ENCODE measurements at places on chromosomes 1 and 21.

DNA sequence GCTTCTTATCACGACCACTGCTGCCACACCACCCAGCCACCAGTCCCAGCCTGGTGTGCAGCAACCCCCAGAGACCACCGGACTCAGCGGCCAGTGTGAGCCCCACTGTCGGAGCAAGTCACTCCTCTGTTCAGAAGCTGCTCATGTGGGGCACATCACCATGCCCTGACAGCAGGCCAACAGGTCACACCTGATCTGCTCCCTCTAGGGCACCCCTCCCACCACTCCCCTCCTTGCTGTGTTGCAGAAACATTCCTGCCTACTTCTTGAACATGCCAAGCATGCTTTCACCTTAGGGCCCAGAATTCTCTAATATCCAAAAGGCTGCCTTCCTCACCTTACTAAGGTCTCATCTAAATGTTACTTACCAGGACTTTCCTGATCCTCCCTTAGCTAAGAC, 146.5 kb downstream of the SLC45A1 start:
- no peak for DNase-seq

GRCh38 chr1:176102768-176103350, 104.2 kb downstream of the COP1 start:
- DNase-seq: no peak

DNA sequence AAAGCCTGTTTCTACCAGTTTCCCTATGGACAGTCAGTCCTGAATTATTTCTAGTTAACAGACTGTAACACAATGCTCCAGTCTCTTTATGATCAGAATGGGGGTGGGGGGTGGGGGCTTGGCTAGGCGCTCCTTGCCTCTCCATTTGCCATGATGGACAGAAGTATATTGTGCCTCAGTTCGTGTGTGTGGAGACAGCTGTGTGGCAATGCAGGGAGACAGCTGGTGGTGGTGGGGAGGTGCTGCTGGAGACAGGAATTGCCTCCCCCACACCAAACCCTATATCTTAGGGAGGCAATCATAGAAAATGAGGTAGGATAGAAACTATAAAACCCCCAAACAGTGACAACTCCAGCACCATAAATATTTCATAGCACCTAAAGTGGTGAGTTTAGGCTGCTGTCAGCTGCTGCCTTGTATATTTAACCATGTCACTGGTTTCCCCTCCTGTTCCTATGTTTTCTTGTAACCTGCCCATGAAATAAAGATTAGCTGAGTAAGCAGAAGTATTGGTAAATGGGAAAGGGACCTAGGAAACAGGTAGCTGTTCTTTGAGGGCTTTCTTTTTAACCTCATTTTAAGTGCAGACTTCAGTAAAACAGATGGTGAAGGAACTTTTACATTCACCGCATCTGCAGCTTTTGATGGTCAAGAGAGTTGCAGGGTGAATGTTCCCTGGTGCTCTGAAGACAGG, 3.4 kb downstream of the PLXNA2 start:
- DNase-seq: no peak

DNA sequence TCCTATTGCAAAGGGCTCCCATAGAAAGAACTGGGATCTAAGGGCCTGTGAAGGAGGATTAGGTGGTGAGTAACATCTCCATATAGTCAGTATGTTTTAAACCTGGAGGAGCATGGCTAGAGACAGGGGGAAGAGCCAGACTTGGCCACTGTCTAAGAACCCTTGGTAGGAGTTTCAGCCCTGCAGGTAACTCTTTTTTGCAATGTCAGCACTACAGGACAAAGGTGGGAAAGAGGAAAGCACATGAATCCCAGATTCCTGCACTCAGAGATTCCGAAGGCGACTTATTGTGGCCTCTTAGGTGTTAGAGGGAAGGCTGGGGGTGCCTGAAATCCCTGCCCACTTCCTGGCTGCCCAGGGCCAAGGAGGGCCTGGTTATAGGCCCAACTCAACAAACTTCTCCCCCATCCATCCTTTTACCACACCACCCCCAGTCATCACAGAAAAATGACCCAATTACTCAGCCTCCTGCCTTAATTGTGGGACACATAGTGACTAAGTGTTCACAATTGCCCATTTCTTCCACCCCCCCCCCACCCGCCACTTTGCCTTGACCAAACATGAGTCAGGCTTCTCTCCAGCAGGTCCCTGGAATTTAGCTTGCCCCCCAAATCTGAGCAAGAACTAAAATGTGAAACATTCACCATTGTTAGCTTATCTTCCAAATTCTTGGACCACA, 1.9 kb upstream of the NTNG1 start:
- DNase-seq: no peak

DNA sequence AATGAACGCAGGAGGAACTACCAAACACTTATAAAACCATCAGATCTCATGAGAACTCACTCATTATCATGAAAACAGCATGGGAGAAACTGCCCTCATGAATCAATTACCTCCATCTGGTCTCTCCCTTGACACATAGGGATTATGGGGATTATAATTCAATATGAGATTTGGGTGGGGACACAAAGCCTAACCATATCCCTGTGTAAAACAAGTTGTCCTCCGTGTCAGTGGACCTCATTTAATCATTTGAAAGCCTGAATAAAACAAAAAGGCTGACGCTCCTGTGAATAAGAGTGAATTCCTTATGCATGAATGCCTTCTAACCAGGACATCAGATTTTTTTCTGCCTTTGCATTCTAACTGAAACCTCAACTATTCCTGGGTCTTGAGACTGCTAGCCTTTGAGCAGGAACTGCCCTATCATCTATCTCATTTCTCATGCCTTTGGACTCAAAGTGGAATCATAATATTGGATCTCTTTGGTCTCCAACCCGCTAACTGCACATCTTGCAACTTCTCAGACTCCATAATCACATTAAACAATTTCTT, 648.8 kb downstream of the ADGRL2 start:
- no peak for DNase-seq

DNA sequence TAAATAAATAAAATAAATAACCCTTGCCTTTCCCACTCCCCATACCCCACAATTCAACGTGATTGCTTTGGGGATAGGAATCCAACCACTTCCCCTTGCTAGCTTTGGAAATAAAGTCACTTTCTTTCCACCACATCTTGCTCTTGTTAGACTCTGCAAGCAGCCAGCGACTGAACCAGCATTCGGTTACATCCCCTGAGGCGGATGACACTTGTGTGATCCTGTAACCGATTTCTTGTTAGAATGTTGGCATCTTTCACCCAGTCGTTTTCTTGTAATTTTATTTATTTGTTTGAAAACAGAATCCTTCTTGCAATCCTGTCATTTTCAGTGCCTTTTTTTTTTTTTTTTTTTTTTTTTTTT, 1.6 kb upstream of the IFNGR2 start:
- no peak for DNase-seq

DNA sequence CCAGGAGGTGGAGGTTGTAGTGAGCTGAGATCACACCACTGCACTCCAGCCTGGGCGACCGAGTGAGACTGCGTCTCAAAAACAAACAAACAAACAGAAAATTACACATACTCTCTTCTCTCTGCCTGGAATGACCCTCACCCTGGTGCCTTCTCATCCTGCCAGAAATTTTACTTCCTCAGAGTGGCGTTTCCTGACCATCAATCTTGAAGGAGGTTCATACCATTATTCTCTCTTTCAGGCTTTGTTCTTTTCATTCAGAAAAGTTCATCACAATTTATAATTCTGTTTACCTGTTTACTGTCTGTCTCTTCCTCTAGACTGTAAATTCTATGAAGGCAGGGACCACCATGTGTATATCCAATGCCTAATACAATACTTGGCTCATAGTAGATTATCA, 79.3 kb downstream of the RPS6KA1 start:
- no peak for DNase-seq

DNA sequence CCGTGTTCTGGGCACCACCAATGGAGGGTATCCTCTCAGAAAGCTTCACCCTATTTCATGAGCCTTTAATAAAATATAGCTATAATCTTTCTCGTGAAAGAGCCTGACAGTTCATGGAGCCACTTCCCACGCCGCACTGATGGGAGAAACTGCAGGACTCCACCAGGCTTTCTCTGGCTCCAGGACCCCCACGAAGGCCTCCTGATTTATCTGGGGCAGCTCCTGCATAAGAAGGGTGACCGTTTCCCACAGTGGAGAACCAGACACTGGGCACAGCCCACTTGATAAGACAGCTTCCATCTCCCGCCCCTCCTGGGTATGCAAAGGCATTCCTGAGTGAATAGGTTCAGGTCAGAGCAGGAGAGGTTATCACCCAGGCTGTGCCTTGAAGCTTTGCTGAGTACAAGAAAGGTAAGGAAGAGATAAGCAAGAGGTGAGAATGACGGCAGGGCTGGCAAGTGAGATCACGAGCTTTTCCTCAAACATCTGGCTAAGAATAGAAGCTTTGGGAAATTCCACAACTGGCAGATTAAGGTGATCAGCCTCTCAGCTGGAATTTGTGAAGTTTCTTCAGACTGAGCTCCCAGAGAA, 499.8 kb downstream of the KIF26B start:
- no peak for DNase-seq

DNA sequence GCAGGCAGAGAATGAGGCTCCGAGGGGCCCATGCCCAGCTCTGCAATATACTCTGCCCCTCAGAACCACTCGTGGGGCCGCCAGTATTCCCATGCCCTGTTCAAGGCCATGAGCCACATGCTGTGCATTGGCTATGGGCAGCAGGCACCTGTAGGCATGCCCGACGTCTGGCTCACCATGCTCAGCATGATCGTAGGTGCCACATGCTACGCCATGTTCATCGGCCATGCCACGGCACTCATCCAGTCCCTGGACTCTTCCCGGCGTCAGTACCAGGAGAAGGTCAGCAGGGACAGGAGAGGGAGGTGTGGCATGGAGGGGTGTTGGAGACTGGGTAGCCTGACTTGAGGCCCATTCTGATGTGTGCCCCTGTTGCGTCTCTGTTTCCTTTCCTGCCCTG, 7.2 kb downstream of the HCN3 start:
- no peak for DNase-seq

DNA sequence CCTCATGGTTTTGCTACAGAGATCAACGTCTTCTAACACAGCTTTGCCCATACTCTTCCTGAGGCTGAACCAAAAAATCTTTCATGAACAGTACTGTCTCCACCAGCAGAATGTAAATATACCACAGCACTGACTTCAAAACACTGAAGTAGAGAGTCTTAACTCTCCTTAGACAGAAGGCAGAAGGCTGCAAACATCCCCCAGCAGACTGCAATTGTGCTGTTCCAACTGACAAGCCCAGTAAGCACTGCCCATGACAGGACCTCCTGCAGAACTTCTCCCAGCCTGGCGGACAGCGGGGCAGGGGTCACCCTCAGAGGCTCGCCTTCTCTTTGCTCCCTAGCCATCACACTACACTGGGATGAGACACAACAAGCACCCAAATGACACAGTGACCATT, 218.7 kb downstream of the RERE start:
- no peak for DNase-seq

GRCh38 chr1:112298558-112298957, 97.5 kb upstream of the CTTNBP2NL start:
- DNase-seq: no peak

DNA sequence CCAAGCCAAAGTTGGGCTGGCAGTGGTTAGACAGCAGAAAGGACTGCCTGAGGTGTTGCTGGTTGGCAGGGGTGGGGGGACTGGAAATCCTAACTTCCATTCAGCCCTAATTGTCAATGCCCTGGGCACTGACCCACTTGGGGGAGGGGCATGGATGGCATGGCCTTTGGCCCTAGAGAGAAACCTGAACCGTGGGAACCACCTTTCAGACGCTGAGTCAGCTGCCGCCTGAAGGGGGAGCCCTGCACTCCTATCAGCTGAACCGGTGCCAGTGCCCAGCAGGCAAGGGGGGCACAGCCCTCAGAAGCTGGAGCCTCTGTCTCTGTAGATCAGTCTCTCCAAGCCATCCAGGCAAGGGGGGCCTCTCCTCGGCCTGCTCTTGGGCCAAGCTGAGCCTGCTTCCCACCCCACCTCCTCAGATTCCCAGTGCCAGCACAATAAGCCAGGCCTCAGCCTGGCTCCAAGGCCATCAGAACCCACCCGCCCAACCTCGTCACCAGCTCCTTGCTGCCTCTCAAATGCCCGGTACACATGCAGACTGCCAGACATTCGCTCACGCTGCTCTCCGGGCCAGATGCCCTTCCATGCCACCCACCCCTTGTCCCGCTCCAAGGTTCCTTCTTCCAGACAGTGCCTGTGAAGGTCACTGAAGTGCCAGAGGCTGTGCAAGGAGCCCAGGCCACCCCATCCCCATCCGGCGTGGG, 11.6 kb downstream of the TINAGL1 start:
- no peak for DNase-seq

DNA sequence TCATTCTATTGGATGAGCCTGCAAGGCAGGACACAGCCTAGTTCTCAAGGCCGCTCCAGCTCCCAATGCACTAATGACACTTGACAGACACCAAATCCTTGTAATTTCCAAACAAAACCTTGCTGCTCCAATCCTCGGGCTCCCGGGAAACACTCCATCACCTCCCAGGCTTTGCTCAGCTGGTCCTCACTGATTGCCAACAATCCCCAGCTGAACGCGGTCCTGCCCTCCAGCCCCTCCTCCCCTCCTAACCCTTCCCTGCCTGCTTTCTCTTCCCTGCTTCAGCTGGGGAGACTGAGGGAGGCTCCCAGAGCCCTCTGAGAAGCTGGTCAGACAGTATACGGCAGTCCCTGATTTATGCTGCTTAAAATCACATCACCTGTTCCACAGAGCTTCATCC, 114.4 kb upstream of the TNR start:
- DNase-seq: peak; percentile 64

DNA sequence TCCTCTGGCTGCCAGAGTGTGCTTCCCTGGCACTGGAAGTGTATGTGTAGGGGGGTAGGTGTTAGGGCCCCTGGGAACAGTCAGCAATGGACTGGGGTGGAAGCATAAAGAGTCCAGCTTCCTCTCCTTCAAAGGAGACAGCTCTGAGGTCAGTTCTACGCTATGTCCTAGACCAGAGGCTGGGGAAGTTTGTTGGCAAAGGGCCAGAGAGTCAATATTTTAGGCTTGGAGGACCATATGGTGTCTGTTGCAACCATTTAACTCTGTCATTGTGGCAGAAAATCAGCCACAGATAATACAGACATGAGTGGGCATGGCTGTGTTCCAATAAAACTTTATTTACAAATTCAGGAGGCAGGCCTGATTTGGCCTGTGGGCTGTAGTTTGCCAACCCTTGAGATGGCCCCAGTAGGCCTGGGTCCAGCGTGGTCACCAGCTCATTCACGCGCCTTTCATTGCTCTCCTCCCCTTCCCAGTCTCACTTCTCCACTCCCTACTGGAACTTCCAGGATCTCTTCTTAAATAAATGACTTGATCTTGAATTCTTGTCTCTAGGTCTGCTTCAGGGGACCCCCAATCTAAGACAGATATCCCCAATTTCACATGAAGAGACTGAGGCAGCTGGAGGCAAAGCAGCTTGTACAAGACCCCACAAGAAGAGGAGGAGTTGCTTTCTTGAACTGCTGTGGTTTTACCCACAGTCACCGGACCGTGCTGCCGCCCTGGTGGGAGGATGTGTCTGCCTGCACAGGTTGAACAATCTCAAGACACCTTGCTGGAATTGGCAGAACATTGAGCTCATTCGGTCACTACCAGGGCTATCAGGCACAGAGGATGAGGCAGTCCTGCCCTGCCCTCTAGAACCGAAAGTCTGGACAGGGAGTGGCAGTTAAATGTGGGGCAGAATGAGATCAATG, 162.4 kb upstream of the POU3F1 start:
- no peak for DNase-seq

- no peak for DNase-seq
Measured at GRCh38 chr1:81666586-81666985, 134.1 kb upstream of the ADGRL2 start.

- DNase-seq: no peak
Measured at GRCh38 chr1:20351911-20352701, 61.4 kb downstream of the VWA5B1 start.

- DNase-seq: no peak
Measured at GRCh38 chr1:10471411-10472219, 714 bp downstream of the DFFA start.

GRCh38 chr1:2623571-2624337, 9.1 kb downstream of the MMEL1 start:
- DNase-seq: no peak

Data from substantia nigra (tissue), 51 donors.